ENCODE measurements at places on chromosomes 4 and X. TPM values are rescaled to one million over a fixed set of nuclear protein-coding genes. Genes with fewer than 3 reads are reported as not detected.

DNA sequence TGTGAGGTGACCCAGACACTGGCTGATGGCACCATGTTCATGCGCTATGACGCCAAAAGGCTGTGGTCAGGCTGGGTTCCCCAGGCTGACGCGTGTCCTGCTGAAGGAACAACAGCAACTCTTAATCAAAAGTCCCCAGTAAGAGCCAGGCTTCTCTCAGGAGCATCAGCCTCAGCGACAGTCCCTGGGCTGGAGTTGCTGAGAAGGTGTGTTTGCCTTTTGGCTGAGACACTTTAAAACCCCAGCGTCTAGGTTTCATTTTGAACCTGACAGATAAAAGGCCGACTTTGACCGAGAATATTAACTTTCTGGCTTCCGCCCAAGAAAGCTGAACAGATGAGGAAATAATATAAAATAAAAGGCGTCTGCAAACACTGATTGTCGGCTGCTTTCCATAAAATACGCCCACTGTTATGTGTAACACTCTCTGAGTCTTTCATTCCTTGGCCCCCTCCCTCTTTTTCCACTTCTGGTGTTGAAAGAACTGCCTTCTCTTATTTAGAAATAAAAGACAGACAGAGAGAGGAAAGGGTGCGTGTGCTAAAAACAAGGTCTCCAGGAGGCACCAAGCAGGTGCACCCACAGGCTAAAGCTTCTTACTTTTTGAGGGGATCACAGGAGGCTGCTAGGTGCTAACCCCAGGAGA is 373.6 kb downstream of the MID1IP1 start:
- DNase-seq = no peak

The GAGE13 gene
- total RNA-seq = not detected

GRCh38 chr4:182264139-182264752 is 21.0 kb downstream of the TENM3 start:
- DNase-seq = no peak

DNA sequence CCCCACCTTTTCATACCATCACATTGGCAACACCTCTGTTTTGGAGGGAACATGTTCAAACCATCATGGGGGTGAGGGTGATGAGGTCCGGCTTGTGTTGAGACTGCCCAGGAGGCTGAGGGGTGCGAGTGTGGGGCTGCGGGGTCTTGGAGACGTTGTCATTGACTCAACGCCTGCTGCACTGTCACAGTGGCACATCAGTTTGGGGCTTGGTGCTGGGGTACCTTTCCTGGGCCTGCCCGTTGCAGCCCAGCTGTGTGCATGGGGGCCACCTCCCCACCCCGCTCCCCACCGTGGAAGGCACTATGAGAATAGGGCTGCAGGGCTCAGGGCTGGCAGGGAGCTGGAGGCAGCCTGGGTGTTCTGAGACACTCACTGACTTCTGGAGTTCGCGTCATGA is 2.3 kb downstream of the HTRA3 start:
- DNase-seq = no peak

The GPR119 gene
- total RNA-seq = not detected

- no peak for DNase-seq
Observed at GRCh38 chr4:33714971-33715370, 2529.3 kb downstream of the ARAP2 start.

The PABPC1L2B gene
- not detected for total RNA-seq

The FAT4 gene
- 1.6 TPM for total RNA-seq

The MAGEE2 gene
- not detected for total RNA-seq
